ENCODE measurements at places on chromosomes 2 and 18. TPM values are rescaled to one million over a fixed set of nuclear protein-coding genes. Genes with fewer than 3 reads are reported as not detected.

- DNase-seq, result no peak
Observed at GRCh38 chr18:50397023-50397422, 22.2 kb downstream of the SKA1 start.

GRCh38 chr18:10086458-10087210, 172.8 kb downstream of the VAPA start:
- DNase-seq, result no peak

DNA sequence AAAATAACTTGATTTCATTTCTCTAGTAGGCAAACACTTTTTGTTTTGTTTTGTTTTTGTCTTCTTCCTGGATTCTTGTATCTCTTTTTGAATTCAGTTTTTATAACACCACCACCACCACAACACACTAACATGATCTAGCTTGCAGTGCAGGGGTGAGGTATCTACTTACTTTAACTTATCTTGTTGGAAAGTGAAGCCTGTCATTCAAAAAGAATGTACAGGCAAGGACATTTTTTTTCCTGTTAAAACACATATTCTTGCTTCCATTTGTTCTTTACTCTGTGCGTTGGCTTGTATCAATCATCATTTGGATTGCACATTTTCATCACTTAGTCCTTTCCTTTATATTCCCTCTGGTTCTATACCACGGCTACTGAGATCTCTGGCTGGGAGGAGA, 824.2 kb downstream of the PLCL1 start:
- DNase-seq, result no peak

GRCh38 chr2:150989969-150990368, 271.7 kb downstream of the RBM43 start:
- no peak for DNase-seq

Gene UGT1A10
- total RNA-seq, result not detected

Gene BMP10
- total RNA-seq, result not detected

Gene GDF7
- 0.11 TPM for total RNA-seq

Gene CDK5R2
- total RNA-seq, result not detected

Gene MBP
- 54.3 TPM for total RNA-seq

Data from activated T-helper 2 cell treated with anti-CD3 and anti-CD28 coated beads, Interferon-gamma antibody, Interleukin-2, Interleukin-4, amounts not matched to agents 10 μg/mL and 5 μg/mL and 100 μg/mL, durations not matched to agents 14 hours and 24 hours and 36 hours (primary cell).